ENCODE measurements at places on chromosomes 3 and 15.

DNA sequence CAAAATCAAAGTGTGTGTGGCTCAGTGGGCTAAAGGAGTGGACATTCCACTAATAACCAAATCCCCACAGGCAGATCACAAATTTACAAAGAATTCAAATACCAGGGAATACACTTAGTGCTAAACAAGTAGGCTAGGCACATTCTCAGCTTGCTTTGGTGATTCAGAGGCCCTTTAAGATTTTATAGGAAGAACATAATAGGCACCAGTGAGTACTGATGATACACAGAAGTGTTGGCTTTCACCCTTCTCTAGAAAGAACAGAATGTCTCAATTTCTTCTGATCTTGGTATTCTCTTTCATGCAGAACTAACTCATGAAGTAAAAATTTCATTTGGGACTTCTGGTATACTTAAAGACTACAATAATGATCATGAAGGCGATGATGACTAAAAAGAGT is 55.0 kb downstream of the POLR2M start:
- DNase-seq, result no peak

GRCh38 chr15:47388299-47388698 is 329.0 kb upstream of the SEMA6D start:
- DNase-seq, result no peak

DNA sequence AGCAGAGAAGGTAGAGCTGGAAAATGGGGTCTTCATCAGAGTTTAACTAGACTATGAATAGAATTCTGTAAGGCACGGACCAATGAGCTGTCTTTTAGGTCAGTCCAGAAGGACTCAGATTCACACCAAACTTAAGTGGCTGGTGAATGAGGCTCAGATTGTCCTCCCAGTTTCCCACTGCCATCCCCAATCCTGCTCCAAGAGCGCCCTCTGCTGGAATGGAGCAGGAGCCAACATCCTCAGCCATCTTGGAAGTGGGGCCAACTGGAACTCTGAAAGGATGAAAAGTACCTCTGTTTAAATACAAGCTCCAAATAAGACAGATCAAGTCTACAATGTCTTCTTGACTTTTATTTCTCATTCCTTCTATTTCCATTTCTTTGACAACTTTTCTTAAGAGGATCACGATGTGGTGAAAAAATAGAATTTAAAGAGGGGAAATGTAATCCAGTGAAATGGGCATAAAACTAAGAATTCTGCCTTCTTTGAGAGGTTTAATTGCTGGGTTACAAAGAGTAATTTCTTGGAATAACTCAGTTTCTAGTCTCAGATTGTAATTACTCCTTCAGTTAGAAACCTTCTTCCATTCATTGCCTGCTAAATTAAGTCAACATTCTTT is 217.1 kb upstream of the TPRG1 start:
- peak; percentile 54 for DNase-seq

DNA sequence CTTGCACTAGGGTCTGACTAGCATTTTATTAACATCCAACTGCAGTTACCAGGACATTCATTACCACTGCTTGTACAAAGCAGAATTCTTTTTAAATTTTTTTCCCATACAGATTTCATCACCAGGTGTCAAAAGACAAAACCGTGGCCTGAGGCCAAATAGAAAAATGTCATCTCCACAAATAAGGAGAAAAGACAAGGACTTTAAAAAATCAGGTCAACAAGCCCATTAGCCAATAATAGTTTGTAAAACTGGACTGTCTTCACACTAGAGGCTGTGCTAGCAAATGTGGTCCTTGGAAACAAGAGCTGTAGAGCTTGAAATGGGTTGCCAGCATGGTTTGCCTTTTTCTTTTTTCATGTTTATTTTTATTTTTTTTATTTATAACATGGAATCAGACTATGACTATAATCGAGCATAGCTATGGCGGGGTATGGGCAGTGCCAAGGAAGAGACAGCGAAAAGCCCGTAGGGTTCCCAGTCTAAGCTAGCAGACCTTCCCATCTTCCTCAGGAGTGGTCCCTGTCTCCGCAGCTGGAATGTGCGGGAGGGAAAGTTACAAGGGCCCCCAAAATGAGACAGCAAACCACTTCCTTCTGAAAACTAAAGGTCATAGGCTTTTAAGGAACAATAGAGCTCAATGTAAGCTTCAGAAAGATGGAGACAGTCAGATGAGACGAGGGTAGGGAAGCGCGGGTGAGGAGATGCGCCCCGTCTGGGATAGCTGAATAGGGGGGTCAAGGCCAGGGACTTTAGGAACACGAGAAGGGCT is 1.5 kb downstream of the PTPN9 start:
- no peak for DNase-seq

GRCh38 chr3:171122240-171122639 is 95.7 kb upstream of the SLC2A2 start:
- DNase-seq, result no peak

- DNase-seq, result no peak
Observed at GRCh38 chr15:97959724-97960363, 659 bp upstream of the ARRDC4 start.

GRCh38 chr15:82139823-82140268 is 94.0 kb upstream of the MEX3B start:
- no peak for DNase-seq

GRCh38 chr15:78878356-78878755 is 5.7 kb downstream of the MORF4L1 start:
- DNase-seq, result no peak

GRCh38 chr3:143573610-143574303 is 274.5 kb downstream of the SLC9A9 start:
- no peak for DNase-seq

DNA sequence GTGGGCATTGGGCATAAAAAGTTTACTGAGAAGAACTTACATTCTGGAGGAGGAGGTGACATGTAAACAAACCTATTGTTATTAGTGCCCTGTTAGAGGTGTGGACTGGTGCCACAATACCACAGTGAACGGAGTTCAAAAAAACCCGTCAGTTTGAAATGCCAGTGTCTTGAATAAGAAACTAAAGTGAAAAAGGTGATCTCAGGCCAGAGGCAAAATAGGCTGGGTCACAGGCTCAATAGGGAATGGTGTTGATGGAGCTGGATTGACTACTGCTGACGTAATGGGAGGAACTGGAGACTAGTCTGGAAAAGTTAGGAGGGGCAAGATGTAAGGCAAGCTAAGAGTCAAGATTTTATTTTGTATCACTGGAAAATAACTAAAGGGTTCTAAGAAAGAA is 1.6 kb upstream of the DCBLD2 start:
- no peak for DNase-seq

- no peak for DNase-seq
Observed at GRCh38 chr3:38276081-38276916, 5.8 kb upstream of the SLC22A14 start.

DNA sequence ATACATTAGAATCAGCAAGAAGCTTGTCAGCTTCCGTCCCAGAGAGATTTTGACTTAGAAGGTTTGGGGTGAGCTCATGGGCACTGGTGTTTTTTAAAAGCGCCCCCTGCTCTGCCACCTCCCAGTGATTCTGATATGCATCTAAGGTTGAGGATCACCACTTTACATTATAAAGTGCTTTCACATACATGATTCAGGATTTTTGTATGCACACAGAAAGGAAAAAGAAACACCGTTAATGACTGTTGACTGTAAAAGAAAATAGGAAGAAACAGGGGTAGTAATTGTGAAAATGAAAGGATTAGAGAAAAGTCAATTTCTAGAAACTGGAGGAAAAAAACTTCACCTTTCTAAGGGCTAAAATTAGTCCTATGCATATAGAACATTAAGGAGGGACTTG is 104.9 kb upstream of the ZBED2 start:
- DNase-seq, result no peak

- no peak for DNase-seq
Observed at GRCh38 chr3:114319453-114319852, 25.6 kb downstream of the TIGIT start.

DNA sequence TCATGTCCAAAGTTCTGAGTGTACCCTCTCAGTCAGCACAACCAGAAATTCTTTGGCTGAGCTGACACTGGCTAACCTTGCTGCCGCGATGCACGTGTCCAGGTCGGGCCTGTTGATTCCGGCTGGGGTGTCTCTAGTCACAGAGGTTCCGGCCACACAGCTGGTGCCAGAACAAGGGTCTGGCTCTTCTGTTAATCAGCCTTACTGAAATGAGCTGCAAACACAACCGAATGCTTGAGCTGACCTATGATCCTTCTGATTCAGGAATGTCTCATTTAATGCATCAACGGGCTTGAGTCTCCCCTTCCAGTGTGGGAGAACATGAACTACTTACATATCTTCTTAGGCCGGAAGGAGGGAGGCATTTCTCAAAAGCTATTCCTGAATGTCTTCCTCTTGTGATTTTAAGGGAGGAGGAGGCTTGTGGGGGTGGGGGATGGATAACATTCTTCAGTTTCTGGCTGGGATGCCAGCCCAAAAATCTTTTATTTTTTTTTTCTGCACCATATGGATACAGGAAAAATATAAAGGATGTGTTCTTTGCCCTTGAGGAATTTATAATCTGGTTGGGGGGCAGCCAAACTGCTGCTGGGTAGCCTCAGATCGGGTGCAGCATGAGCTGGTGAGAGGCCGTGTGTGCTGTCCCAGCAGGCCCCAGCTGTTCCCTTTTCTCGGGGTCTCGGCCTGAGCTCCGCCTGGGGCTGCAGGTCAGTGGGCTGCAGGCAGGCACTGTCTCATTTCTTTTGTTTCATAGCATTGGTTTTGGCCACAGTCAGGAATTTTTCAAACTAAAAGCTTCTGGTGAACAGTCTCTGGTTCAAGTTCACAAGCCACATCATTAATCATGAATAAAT is 319.1 kb upstream of the TBL1XR1 start:
- no peak for DNase-seq

DNA sequence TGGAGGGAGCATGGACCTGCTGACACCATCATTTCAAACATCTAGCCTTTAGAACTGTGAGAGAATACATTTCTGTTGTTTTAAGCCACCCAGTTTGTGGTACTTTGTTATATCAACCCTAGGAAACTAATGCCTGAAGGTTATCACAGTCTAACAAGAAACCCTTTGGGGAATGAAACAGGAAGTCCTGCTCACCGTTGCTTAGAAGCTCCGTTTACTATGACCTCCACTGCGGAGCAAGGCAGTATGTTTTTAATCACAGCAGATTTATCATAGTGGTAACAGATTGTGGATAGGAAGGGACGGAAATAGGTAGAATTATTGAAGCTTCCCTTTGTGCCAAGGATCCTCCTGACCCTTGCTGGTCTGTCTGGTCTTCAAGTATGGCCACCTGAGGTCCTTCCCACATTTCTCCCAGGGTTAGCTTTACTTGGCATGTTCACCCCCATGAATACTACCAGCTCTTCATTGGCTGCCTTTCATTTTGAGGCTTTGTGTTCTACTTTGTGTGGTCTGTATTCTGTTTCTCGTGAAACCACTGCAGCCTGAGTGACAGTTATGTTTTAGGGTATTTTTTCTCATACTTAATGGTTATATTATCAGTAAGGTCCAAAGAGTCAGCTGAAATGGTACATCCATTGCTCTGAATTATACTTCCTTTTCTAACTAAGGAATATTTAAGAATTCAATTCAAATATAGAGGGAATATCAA is 201.6 kb downstream of the CHST2 start:
- DNase-seq, result no peak

- DNase-seq, result no peak
Observed at GRCh38 chr15:68993276-68993675, 21.2 kb upstream of the NOX5 start.

GRCh38 chr15:101135532-101136166 is 116.2 kb downstream of the CHSY1 start:
- DNase-seq, result no peak

DNA sequence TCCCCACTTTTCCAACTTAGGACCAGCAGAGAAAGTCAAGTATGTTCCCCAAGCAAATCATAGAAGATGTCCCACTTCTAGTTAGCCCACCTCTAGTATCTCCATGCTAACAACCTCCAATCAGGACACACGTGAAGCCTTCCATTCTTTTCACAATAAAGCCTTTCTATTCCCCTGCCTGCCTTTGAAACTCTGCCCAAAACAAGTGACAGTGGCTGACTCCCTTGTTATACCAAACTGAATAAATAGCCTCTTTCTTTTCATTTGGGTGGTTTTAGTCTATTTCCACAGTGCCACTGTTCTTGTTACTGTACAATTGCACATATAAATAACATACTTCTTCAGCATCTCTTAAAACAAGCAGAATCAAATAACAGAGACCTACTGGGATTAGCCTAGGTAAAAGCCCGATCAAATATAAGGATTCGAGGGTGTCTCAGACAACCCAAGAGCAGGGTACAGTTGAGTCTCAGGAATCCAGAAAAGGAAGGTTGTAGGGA is 118.0 kb upstream of the NPHP3 start:
- no peak for DNase-seq

DNA sequence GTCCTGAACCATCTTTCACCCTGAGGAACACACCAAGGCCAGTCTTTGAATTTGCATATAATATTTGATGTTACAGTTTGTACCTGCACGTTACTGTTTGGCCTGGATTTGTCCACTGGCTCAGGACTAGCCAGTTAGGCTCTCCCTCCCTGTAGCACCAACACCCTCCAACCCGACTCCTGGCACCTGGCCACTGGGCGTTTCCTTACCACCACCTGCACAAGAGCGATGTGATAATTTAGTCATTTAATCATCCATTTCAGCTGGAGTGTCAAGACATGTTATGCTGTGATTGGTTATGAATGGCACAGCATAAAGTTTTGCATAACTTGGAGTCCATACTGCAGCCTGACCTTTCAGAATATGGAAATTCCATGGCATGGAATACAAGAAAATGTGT is 242.4 kb downstream of the KCNMB2 start:
- no peak for DNase-seq

- no peak for DNase-seq
Observed at GRCh38 chr15:70562906-70563305, 200.5 kb downstream of the UACA start.

DNA sequence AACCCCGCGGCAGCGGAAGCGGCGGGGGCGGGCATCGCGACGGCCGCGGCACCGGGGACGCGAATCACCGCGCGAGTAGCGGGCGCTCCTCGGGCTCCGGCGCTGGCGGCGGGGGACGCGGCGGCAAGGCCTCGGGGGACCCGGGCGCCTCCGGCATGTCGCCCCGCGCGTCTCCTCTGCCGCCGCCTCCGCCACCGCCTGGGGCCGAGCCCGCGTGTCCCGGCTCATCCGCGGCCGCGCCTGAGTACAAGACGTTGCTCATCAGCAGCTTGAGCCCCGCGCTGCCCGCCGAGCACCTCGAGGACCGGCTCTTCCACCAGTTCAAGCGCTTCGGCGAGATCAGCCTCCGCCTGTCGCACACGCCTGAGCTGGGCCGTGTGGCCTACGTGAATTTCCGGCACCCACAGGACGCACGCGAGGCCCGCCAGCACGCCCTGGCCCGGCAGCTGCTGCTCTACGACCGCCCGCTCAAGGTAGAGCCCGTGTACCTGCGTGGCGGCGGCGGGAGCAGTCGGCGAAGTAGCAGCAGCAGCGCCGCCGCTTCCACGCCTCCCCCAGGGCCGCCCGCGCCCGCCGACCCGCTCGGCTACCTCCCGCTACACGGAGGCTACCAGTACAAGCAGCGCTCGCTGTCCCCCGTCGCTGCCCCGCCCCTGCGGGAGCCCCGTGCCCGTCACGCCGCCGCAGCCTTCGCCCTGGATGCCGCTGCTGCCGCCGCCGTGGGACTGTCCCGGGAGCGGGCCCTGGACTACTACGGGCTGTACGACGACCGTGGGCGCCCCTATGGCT is 675 bp downstream of the RBM15B start:
- DNase-seq, result no peak

- DNase-seq, result no peak
Observed at GRCh38 chr3:7112523-7113056, 251.7 kb downstream of the GRM7 start.
